ENCODE measurements at places on chromosomes 12 and 14. TPM values are rescaled to one million over a fixed set of nuclear protein-coding genes. Genes with fewer than 3 reads are reported as not detected.
A peak's percentile ranks its signal among the peaks of the same experiment; 100 is the strongest.

GRCh38 chr12:122137681-122138080 is 36.3 kb downstream of the IL31 start:
- DNase-seq, result no peak

DNA sequence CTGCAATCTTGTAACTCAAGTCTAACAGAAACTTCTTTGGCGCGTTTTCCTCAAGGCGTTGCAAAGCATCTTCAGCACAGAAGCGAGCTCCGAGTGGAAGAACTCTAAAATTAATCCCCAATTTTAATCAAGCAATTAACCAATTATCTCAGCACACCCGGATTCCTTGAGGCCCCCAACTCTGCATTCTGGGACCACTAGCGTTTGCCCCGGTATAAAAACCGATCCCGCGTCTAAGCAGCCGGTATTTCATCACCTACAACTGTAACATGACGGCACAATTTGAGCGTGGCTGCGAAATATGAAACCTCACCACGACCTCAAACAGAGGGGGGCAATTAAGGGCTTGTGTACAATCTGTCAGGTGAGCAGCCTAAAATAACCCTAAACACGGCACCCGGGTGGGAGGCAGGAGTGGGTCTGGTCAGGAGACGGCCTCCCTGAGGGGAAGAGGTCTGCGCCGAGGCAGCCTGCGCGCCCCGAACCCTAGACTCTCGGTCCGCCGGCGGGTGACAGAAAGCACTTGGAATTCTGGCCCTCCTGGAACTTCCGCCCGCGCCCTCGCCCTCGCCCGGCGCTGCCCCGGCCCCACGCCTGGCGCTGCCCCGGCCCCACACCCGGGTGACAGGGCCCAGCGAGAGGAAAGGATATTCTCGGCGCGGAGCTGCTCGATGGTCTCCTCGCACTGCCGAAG is 594 bp downstream of the ZCCHC8 start:
- DNase-seq, result peak; percentile 39

GRCh38 chr12:101855364-101855884 is 22.0 kb upstream of the DRAM1 start:
- DNase-seq, result no peak

- DNase-seq, result no peak
Observed at GRCh38 chr12:89551747-89552146, 25.9 kb upstream of the POC1B start.

- DNase-seq, result no peak
Observed at GRCh38 chr12:124722878-124723277, 140.8 kb downstream of the SCARB1 start.

DNA sequence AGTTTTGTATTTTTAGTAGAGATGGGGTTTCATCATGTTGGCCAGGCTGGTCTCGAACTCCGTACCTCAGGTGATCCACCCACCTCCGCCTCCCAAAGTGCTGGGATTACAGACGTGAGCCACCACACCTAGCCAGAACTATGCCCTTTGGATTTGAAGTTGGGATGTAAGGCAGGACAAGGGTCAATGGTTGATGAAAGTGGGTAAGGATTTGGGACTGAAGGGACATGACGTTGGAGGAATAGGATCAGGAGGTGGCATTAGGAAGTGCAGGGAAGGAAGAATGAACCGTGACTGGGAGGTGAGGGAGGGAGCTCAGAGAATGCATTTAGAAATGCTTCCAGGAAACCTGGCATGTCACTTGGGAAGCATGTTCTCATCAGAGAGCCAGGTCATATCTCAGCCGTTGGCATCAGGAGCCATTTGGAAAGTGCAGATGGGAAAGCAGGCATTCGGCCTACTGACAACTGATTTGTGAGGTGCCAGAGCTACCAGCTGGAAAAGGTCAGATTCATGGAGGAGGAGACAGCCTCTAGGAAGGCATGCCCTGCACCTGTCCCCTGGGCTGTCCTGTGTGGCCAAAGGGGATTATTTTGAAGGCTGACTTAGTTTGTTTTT is 2.2 kb downstream of the CRADD start:
- no peak for DNase-seq

GRCh38 chr14:31026077-31026449 is at the start of gene STRN3:
TSS of gene STRN3 (minus strand) at chr14:31026379. CDS start at chr14:31026185, 194 bp downstream.
- DNase-seq, result no peak

GRCh38 chr12:19572920-19573558 is 133.7 kb downstream of the AEBP2 start:
- DNase-seq, result peak; percentile 46

TMEM117 gene
- total RNA-seq, result 9.1 TPM

SYNE3 gene
- total RNA-seq, result 0.14 TPM

GCN1 gene
- 43.4 TPM for total RNA-seq

GALNT9 gene
- 11.5 TPM for total RNA-seq

SCARB1 gene
- 27.3 TPM for total RNA-seq

MPHOSPH9 gene
- total RNA-seq, result 75.1 TPM

All from A172 (cell line).